Amniotic stem cell (primary cell): ENCODE measurements at places on chromosomes 5 and 9.
A peak's percentile ranks its signal among the peaks of the same experiment; 100 is the strongest.

- DNase-seq, result no peak
Measured at GRCh38 chr9:14561929-14562405, 131.3 kb downstream of the ZDHHC21 start.

DNA sequence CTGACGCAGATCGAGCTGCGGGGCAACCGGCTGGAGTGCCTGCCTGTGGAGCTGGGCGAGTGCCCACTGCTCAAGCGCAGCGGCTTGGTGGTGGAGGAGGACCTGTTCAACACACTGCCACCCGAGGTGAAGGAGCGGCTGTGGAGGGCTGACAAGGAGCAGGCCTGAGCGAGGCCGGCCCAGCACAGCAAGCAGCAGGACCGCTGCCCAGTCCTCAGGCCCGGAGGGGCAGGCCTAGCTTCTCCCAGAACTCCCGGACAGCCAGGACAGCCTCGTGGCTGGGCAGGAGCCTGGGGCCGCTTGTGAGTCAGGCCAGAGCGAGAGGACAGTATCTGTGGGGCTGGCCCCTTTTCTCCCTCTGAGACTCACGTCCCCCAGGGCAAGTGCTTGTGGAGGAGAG lies 4.6 kb upstream of the PHYHD1 start:
- DNase-seq, result no peak

GRCh38 chr5:81971111-81971711 lies 612 bp upstream of the ATG10 start:
- DNase-seq, result no peak

GRCh38 chr9:134220311-134220710 lies 55.9 kb upstream of the RNU6ATAC start:
- DNase-seq, result no peak

DNA sequence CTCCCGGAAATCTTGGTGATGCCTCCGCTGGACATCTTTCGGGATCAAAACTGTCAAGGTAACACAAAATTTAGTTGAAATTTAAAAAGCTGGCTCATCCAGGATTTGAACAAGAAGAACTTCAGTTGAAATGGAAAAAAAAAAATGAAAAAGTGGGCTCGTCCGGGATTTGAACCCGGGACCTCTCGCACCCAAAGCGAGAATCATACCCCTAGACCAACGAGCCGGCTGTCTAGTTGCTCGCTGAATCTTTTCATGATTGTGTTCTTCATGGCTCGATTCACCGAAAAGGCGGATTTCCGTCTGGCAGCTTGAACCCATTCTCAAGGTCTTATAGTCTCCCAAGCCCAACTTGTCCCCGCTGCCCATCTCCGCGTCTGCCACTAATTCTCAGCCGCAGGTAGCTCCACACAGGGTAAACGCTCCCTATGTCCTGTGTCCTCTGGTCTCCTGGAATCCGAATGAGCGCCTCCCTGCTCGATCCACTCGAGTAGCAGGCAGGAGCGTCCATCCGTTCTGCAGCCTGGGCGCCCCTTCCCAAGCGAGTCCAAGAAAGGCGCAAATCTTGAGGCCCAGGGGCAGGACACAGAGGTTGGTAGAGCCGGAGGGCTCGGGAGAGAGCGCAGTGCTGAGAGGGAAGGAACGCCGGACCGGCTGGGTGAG lies 16.2 kb downstream of the TRIM7 start:
- no peak for DNase-seq

DNA sequence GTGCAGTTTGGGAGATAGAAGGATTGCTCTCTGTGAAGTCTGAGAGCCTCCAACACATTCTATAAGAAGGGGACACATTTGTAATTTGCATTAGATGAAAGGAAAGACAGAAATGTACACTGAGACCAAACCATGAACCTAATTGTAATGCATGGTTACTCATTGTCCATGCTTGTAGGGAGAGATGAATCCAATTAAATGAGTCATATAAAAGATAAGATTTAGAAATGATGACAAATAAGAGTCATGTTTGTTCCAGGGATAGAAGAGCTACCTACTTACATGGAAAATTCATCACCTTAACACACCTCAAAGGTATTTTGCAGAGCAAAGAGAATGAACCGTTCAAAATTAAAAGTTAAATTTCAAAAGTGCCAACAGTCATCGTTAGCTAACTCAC lies 85.1 kb downstream of the FBXL7 start:
- no peak for DNase-seq

DNA sequence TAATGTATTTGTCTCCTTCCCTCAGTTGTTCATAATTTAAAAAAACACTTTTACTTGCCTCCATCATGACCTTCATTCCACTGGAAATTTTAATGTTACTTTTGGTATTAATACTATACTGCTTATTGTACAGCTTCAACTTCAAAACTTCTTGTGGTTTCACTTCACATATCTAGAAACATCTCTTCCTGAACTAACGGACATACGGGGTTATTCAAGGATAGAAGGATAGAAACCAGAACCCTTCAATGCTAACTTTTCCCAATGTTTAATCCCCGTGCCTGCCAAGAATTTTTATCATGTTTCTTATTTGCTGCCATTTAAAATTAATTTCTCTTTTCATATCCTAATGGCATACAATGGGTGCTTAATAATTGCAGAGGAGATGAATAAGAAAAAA lies 36.3 kb upstream of the SETD9 start:
- DNase-seq, result no peak

DNA sequence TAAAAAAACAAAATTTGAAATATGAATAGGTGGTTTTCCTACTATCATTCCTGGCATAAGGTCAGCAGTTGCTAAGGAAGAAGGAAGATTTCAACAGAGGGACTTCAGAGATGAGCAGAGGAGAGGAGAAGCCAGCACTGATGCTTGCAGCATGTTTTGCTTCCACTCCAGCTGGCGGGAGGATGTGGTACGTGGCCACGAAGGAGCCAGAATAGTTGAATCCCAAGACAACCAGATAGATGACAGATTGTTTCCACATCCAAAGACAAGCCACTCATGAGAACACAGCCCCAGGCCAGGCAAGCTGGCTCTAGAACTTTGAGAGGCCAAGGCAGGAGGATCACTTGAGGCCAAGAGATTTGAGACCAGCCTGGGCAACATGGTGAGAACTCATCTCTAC lies 15.1 kb downstream of the TIMD4 start:
- no peak for DNase-seq

DNA sequence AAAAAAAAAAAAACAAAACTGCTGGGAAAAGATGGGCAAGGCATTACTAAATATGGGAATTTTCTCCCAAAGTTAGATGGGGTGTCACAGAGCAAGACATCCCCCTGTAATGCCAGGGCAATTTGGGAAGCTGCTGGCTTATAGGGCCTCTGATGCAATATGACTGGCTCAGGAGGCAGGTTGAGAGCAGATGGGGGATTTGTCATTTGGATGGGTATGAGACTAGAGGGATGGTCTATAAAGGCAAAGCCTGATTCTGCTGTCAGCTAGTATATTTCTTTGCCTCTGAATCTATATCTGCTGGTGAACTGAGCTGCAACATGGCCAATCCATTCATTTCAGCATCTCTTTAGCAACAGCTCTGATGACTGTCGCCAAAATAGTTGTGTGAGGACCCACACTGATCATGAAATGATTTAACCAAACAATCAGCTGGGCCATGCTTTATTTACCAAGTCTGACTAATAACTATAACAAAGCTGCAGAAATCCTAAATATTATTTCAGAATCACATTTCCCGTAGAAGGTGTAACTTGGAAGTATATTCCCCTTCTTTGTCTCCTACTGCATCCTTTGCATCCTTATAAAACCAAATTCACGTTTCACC lies 455.1 kb upstream of the ZNF608 start:
- DNase-seq, result no peak

DNA sequence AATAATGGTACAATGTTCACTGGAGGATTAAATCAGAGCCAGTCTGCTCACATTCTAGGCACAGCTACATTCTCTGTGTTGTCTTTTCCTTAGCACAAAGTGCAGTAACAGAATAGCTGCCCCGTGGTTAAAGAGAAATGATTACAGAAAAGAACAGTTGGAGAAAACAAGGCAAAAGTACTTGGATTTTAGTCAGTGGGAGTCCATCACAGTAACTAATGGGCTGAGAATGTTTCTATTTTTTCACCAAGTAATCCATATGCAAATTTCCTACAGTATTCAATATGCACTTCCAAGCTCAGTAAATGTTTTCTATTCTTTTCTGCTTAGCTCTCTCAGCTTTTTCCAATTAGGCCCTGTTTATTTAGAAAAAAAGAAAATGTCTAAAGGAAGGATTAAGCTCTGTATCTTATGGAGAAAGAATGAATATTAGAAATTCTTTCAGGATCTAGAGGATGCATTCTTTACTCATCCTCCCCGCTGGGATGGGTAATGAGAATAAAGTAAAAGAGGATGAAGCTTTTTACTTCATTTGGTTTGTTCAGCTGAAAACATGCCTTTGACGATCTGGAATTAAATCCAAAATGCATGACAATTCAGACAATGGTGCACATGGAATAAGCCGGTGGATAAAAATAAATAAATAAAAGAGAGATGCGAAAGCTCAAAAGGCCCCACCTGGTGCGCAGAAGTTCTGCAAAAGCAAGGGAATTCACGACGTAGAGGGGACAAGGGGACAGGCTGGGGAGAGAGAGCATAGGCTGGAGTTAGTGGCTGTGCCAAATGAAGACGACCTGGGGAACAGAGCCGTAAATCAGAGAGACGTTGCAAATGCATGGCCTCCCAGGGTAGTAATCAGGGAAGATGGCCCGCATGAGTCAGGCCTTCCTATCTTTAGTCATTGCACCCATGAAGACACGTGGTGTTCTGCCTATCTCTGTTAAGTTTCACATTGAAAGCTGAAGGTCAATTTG lies 345.2 kb downstream of the GLIS3 start:
- no peak for DNase-seq

GRCh38 chr5:178569485-178569884 lies 20.7 kb downstream of the COL23A1 start:
- DNase-seq, result no peak

DNA sequence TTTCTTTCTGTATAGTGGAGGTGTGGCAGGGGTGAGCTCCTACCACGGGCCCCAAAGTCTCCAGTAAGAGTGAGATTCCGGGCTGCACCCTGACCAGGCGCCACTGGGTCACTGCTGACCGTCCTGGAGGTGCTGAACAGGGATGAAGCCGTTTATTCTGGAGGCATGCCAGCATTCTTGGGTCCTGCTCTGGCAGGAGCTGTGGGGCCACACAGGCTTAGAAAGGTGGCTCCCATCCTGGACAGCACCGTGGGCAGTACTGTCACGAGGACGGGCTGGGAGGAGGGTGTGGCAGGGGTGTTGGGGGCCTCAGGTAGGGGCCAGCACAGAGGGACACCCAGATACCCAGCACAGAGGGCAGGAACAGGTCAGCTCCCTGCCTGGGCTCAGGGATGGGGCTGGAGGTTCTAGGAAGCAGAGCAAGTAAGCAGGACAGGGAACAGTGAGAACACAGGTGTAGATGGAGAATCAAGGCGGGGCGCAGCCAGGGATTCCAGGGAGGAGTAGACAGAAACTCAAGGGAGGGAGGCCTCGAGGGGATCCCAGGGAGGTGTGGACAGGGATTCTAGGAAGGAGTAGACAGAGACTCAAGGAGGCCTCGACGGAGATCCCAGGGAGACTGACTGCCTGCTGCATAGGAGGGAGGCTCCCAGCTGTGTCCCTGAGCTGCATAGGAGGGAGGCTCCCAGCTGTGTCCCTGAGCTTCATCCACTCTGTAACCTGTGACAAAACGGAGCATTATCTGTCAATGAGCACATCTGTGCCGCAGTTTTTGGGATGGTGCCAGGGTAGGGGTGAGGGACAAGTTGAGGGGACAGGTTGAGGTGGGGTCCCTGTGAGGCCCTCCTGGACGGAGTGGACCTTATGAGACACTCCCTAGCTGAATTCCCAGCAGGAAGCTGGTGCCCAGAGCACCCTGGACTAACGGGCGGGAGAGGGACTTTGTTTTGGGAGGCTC lies 1.1 kb upstream of the PLEKHG4B start:
- DNase-seq, result no peak

- peak; percentile 38 for DNase-seq
Measured at GRCh38 chr5:102911973-102912372, 156.9 kb downstream of the PAM start.

- no peak for DNase-seq
Measured at GRCh38 chr5:69152731-69153130, 14.2 kb upstream of the CCNB1 start.

DNA sequence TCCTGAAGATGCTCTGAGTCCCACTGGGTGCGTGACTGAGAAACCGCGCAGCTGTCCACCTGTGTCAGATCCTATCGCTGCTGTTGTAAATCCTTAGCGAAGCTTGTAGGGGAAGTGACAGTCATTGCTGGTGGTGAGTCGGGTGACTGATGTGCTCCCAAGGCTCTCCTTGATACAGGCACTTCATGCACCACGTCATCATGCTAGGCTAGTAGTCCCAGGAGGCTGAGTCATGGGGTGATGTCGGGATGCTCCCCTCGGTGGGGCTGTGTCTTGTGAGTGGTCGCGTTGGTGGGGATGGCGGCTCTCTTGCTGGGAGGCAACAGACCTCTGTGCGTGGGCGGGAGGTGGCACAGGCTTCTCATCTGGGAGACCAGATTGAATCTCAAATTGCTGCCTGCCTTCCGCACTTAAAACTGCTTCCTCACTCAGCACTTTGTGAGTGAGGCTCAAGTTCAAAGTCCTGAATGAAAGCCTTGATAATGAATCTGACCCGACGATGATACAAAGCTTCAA lies 84.7 kb downstream of the CSNK1A1 start:
- no peak for DNase-seq

- DNase-seq, result no peak
Measured at GRCh38 chr9:31983895-31984294, 400.5 kb upstream of the ACO1 start.

DNA sequence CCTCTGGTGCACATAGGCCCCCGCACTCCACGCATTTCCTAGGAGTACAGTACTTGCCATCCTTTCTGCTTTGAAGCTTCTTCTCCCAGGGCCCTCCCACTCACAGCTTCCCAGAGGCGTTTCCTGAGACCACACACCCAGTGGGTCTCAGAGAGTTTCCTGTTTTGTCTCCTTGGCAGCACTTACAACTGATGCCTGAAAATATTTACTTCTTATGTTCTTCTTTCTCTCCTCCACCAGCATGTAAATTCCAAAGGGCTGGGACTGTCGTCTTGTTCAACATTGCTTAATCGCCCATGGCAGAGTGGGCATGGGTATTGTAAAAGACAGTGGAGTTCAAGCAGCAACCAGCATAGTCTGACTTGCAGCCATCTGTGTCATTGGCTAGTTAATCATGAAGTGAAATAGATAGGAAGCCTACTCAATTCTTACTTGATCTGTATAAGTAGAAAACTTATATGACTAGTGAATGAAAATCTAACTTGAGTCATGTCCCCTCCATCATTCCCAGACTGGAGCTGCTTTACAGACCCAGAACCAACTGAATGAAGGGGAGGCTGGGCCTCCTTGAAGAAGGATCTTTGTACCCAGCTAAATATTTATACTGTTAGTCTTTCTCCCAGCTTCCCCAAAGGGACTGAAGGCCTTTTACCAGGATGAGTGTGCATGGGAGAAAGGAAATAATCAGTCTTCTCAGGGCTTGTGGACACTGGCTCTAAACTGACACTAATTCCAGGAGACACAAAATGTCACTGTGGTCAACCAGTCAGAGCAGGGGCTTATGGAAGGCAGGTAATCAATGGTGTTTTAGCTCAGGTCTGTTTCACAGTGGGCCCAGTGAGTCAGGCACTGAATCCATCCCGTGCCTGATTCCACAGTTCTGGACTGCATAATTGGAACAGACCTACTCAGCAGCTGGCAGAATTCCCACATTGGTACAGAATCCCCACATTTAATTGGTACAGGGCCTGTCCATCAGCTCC lies 116.4 kb downstream of the SV2C start:
- DNase-seq, result no peak
